Right kidney (tissue), 9 donors: ENCODE measurements at places on chromosomes 12 and 14.

DNA sequence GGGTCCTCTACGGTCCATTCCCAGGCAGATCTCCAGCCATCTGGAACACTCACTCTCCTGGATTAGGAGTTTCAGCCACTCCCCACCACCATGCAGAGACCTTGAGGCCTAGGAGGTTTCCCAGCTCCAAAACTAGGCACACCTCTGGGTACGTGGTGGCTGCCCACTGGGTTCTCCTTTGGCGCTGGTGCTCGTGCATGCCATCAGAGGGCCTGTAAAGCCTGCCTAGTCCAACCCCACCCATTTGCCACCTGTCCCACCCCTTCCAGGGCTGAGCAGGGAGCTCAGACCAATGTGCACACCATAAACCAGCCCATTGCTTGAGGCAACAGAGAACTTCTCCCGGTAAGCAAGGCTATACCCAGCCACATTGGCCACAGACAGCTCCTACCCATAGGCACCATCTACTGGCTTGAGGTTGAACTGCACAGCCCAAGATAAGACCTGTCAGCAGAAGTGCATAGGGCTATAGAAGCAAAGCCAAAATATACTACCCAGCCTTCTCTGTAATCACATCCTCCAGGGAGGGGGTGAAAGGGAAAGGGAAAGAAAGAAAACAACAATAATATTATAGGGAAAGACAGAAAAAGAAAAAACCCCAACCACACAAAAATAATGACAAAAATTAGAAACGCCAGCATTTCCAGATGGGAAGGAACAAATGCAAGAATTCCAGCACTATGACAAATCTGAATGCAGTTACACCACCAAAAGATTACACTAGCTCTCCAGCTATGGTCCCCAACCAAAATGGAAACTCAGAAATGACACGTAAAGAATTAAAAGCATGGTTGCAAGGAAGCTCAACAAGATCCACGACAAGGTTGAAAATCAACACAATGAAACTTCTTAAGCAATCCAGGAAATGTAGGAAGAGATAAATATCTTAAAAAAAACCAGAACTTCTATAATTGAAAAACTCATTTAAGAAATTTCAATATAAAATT, 111.9 kb upstream of the CCDC175 start:
- no peak for DNase-seq

DNA sequence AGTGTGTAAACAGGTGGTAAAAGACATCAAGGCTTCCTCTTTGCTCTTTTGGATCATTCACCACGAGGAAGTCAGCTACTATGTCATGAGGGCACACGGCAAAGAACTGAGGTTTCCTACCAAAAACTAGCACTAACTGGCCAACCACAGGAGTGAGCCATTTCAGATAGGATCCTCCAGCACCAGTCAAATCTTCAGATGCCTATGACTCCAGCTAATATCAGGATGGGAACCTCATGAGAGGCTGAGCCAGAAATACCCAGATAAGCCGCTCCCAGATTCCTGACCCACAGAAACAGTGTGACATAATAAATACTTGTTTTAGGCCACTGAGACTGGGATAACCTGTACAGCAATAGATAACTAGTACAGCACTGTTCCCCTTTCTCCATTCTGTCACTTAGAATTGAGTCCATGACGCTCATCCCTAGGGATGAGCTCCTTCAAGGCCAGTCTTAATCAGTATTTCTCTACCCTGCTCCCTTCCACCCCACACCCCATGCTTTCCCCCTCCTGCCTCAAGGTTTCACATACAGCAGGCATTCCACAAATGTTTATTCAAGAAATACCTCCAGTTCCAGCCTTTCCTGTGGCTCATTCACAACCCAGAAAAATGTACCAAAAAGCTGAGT, 68.4 kb downstream of the PPM1H start:
- DNase-seq = no peak

GRCh38 chr12:129138776-129139175, 285.5 kb downstream of the GLT1D1 start:
- no peak for DNase-seq

GRCh38 chr14:32304296-32304695, 24.8 kb upstream of the AKAP6 start:
- no peak for DNase-seq

DNA sequence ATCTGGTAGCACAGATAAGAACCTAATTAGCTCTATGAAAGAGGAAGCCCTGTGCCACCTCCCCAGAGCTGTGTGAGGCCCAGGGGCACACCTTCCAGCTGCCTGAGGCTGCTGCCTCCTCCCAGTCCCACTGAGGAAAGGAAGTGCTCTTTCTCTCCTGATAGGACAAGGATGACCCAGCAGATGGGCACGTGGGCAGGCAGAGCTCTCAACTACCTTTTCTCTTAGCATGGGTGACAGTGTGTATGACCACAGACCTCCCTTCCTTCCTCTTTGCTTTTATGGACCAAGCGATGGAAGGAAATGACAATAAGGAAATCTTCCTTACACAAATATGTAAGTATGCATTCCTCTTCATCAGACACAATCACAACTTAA, 127.6 kb upstream of the AMIGO2 start:
- DNase-seq = no peak

GRCh38 chr14:99395909-99396530, 84.6 kb downstream of the SETD3 start:
- no peak for DNase-seq
